ENCODE measurements at places on chromosomes 7 and 10.
A peak's percentile ranks its signal among the peaks of the same experiment; 100 is the strongest.

DNA sequence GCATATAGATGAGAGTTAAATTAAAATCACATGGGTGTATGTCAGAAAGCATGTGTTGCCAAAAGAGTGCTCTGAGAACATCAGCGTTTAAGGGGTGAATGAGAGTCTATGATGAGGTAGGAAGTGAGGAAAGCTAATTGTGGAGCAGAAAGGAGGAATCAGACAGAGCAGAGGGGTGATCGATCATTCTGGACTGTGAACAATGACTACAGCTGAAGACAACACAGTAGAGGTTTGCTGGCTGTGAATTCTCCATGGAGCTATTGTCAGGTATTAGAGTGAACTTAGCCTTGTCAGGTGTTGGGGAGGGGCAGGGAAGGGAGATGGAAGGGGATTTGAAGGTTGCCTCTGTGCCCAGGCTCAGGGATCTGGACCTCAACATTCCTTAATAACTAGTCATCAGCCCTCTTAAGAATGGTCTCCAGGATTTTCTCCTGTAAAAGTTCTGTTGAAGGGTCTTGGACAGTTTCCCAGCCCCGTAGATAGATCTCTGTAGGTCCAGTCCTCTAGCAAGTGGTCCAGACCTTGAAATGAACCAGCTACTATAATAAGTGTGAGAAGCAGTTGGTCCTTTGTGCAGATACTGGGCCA is 57.1 kb downstream of the KIF5B start:
- DNase-seq, result no peak

DNA sequence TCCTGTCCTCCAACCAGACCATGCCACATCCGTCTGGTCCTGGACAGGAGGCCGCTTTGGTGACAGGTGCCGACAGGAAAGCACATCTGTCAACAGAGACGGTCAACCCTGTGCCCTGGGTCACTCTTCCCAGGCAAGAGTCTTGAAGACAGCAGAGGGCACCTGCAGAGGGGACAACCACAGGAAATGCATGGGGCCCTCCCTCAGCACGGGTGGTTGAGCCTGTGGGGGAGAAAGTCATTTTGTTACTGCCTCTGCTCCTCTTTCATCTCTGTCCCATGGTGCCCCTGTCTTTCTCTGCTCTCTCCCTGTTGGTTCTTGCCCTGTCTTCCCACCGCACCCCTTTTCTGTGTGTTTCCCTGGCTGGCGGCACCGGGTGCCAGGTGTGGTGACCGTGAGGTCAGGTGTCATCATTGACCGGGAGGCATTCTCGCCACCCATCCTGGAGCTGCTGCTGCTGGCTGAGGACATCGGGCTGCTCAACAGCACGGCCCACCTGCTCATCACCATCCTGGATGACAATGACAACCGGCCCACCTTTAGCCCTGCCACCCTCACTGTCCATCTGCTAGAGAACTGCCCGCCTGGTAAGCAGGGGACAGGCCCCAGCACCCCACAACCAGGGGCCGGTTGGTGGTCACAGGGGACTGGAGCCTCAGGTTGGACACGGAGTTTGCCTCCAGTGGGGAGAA is 17.6 kb upstream of the VSIR start:
- no peak for DNase-seq

DNA sequence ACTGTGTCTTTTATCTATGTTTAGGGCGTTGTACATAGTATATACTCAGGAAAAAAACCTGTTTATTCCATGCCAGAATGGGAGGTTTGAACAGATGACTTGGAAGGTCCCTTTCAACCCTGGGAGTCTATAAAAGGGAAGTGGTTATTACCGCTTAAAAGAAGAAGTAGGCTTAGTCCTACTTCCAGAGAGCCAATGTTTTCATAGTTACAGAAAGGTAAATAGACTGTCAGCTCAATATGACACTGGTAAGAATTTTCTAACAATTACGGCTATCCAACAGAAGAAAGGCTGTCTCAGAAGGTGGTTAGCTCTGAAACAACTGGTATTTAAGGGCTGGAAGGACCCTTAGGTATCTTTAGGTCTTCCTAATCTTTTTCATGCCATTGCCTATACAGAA is 1.1 kb upstream of the TFAM start:
- no peak for DNase-seq

DNA sequence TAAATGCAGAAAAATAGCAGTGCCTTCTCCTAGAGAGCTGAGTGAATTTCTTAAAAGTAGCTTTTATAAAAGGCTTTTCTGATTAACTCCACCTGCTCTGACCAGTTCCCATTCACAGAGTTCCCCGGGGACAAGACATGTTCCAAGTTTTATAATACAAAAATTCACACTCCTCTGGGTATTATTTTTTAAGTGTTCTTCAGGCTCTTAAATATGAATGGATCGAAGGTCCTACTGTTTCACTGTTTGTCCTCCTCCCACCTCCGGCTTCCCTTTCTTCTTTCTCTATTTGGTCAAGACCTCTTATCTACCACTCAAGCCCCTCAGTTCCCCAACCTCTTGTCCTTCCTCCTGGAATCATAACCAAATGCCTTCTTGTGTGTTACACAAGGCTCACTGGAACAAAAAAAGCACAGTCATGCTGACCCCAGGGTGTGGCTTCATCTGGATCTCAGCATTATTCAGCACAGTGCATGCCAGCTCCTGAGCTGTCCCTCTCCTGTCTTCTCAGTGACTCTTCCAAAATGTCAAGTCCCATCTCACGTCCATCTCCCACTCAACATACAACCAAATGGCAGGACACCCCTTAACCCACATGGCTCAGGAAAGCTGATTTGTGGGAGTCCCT is 222.4 kb downstream of the SORCS1 start:
- DNase-seq, result no peak

DNA sequence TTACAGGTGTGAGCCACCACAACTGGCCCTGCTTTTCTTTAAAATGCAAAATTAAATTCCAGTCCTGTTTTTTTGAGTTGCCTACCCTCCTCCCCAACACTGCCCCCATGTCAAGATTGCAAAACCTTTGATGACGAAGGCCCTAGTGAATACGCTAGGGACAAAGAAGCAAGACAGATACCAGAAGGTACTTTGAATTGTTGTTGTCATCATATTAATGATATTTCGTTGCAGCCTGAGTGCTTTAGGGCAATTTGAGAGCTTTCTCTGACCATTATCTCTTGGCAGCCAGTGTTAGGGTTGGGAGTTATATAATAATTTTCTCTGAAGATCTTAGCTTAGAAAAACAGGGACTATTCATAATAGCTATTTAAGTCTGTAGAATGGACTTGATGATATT is 7.1 kb downstream of the CCSER2 start:
- DNase-seq, result no peak

GRCh38 chr10:128626397-128627000 is 500.3 kb upstream of the MKI67 start:
- no peak for DNase-seq

DNA sequence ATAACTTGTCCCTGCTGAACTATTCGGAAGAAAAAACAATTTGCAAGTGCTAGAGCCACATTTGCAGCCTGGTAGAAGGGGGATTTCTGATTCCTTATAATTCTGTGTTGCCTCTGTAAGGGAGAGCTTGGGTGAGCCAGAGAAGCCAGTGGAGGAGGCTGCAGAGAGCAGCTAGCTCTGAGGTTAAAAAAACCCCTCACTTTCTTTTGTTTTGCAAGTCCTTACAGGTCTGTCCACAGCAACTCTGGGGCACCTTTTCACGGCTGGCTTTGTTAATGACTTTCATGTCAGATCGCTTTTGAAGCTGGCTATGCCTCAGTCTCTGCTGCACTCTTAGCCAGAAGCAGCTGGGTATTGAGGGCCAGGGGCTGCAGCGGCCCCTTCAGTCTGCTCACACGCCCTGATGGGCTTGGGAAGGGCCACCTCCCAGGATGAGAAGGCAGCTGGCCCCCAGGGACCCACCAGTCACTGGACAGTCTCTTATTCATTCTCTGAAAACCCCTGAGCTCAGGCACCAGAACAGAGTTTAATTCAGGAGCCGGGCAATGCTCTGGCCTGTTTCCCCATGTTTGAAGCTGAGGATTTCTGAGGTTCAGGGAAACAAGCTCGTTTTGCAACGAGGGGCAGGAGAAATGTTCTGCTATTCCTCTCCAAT is 30.9 kb downstream of the TRIM8 start:
- DNase-seq, result no peak

DNA sequence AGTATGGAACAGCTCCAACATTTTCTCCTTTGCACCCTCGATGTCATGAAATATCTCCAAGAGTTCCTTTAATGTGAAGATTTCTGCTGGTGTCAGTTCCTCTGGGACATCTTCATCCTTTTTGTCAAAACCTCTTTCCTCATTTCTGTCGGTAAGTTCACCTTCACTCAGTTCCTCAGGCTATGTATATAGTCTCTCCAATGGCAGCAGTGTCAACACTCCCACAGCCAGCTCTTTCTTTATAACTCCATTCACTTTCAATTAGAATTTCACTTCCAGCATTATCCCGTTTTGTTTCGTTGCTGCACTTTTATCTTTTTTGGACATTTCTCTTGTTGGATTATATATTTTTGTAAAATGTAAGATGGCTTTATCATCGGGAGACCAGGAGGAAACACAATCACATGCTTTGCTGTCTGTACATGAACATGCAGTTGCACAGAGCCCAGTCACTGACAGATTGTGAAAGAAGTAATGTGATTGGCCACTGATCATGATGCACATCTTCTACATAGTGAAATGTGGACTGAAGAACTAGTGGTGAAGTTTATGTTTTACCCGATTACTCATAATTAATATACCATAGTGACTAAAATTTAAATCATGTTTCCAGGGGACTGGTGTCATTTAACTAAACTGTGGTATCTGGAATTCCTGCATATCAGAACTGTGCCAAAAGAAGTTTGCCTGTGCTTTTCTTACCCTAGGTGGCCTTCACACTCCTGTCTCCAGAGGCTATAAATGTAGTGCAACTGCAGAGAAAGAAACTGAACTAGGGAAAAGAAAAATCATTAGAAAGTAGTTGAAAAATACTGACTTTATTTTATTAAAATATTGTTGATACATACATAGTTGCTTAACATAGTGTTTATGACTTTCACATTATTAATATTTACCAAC is 289.6 kb downstream of the PPP1R3A start:
- DNase-seq, result no peak

DNA sequence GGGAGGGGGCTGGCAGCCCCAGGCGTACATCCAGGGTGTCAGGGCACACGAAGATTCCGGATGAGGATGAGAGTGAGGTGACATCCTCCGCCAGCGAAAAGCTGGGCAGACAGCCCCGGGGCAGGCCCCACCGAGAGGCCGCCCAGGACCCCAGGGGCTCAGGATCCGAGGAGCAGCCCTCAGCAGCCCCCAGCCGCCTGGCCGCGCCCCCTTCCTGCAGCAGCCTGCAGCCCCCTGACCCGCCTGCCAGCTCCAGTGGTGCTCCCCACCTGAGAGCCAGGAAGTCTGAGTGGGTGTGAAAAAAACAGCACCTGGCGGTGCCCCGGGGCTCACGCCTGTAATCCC is 3.2 kb downstream of the GJD4 start:
- no peak for DNase-seq

DNA sequence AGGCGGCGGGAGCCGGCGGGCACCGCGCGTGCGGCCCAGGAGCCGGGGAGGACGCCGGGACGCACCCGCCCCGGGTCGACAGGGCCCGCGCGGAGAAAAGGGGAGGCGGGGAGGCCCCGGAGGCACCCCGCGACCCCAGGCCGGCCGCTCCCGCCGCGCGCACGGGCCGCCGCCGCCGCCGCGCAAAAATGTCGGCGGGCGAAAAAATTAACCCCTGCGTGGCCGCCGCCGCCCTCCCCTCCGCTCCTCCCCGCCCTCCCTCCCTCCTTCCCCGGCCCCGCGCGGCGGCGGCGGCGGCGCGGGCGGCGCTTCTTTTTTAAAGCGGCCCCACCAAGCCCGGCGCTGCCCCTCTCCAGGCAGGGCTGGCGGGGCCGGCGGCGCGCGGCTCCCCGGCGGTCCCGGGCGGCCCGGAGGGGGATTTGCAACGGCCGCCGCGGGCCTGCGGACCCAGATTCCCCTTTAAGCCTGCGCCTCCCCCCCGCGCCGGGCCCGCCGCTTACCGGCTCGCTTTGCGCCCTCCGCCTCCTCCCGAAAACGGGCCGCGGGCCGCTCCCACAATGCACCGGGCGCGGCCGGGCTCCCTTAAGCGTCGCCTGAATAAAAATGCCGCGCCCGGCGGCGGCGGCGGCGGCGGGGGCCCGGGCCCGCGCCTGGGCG is 465 bp downstream of the SEPHS1 start:
- peak; percentile 85 for DNase-seq

DNA sequence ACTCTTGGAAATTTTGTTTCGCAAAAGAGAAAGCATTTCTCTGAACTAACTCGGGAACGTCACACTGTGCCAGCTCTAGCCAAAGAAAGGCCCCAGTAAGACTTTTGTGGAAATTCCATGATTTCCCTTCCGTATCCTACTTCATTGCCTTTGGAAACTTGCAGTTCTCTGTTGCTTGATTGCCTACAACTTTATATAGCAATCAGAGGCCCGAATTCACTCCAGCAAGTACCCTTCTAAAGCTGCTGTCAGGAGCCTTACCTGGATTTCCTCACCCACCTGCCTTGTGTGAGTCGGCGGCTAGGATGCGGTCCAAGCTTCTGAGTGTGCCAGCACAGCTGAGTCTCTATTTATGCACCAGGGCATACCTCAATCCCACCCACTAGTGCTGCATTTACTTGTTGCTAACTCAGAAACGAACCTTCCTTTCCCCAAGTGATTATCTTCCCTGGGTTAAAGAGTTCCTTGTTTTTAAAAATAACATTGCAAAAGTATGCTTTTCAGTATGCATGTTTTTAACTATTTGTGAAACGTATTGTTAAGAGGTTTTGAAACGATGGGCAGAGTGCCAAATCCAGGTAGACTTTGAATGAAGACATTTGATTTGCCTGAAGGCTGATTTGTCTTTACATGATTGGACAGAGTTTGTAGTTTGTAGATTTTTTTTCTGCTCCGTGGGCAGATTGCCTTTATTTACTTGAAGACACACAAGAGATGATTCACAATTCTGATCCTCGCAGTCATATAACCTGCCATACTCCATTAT is at the start of gene AGR2:
AGR2 (minus strand) TSS at position 326 of the 766 bp plus-strand sequence. CDS start 3,203 bp downstream, outside the sequence.
- no peak for DNase-seq

GRCh38 chr7:18619311-18619710 is 123.8 kb downstream of the HDAC9 start:
- DNase-seq, result no peak

- DNase-seq, result no peak
Measured at GRCh38 chr10:96587264-96588059, 650 bp upstream of the TM9SF3 start.

DNA sequence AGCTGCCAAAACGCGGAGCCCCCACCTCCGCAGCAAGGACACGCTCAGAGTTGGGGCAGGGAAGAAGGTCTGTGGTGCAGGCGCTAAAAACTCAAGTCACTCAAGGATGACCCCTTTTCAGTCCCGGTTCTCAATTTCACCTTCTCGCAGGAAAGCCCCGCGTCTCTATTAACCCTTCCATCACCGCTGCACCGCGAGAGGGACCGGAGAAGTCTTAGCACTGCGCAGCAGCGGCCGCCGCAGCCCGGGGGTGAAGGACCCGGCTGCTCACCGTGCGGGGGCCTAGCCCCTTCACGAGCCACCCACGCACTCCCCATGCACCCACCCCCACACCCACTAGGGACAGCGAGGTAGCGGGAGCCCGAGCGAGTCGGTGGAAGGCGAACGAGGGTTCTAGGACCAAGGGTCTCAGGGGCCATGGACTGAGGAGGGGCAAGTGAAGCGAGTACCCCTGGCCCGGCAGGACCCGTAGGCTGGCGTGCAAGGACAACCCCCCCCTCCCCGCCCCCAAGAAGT is 162.9 kb downstream of the SH3PXD2A start:
- DNase-seq, result no peak
